HT1080 (cell line): ENCODE measurements at places on chromosomes 3 and 15.
A peak's percentile ranks its signal among the peaks of the same experiment; 100 is the strongest.

GRCh38 chr15:37031198-37031597 lies 69.2 kb downstream of the MEIS2 start:
- DNase-seq: peak; percentile 41

DNA sequence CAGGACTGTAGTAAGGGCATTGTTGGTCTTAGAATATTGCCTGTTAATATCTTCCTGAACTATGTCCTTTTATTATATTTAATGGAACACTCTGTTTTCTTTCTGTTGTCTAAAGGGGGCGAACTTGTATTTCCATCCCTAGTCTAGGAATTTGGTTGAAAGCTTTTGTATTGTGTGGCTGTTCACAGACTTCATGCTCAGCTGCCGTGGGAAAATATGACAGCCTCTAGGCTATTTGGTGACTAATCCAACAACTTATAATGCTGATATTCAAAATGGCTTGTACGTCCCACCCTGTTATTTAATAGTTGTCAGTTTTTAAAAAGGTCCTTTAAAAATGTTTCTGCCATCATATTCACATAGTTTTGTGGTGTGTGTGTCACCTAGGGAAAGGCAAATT lies 202.6 kb downstream of the KLHL25 start:
- peak; percentile 81 for DNase-seq

- DNase-seq: no peak
Measured at GRCh38 chr3:27485866-27486265, 1.7 kb upstream of the SLC4A7 start.

- no peak for DNase-seq
Measured at GRCh38 chr3:11578169-11578568, 65.5 kb downstream of the VGLL4 start.

DNA sequence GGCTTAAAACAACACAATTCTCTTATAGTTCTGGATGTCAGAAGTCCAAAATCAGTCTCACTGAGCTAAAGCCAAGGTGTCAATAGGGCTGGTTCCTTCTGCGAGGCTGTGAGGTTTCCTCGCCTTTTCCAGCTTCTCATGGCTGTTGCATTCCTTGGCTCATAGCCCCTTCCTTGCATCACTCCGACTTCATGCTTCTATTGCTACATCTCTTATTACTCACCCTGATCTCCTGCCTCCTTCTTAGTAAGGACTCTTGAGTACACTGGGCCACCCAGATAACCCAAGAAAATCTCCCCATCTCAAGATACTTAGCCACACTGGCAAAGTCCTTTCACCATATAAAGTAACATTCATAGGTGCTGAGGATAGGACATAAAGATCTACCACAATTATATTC lies 193.9 kb downstream of the ADAMTS17 start:
- peak; percentile 27 for DNase-seq

GRCh38 chr3:125072749-125073389 lies 17.1 kb upstream of the HEG1 start:
- DNase-seq: no peak

- no peak for DNase-seq
Measured at GRCh38 chr15:29969562-29970401, 113.0 kb upstream of the GOLGA8J start.

GRCh38 chr3:133965013-133965570 lies 64.6 kb downstream of the SLCO2A1 start:
- DNase-seq: peak; percentile 46

DNA sequence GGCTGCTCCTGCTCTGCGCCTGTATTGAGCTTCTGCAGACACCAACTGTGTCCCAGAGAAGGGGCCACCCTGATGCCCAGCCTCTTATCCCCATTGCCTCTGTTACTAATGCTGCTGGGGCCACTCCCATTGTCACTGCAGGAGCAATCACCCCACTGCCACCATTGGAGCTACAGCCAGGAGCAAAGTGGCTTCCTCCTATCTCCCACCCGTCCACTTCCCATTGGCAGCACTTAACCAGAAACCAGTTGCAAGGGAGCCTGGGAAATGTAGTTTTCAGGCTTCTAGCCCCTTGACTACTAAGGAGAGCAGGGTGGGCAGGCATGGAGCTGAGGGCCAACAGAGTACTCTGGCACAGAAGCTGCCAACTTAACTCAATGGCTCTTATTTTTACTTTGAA lies 55.9 kb upstream of the KLF13 start:
- no peak for DNase-seq

GRCh38 chr3:124812291-124813265 lies 74.6 kb downstream of the ITGB5 start:
- DNase-seq: peak; percentile 99

DNA sequence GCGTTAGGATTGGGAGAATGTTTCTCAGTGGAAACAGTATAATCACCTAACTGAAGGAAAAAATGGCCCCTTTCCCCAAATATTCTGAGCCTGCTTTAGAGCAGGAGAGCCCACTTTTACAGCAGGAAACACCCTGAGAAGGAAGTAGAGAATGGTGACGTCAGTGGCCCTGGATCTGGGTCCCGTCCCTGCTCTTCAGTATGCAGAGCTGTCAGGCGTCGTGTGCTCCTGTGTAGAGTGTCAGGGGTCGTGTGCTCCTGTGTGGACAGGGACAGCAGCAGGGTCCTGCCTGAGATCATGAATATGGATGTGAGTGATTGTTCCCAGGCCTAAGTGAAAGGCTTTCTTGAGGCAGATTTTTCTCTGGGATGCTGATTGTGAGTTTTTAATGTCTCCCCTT lies 45.2 kb downstream of the CGNL1 start:
- no peak for DNase-seq

- no peak for DNase-seq
Measured at GRCh38 chr3:25567388-25567787, 97.3 kb downstream of the TOP2B start.

DNA sequence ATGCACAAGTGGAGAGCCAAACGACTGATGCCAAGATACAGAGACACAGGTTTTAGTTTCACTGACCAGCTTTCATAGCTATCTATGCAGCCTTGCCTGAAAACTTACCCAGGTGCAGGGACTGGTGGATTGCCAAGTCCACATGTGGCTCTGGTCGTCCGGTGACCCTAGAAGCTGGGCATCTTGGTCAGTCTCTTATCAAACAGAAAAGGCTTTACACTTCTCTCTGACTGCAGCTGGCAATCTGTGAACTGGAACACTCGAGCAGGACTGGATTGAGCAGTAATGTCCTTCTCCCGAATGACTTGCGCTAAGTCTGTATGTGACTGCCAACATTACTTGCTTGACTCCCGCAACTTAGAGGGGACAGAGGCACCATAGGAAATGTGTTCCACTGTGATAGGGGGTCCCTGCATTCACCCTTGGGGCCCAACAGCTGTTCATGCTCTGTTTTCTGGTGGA lies 63.0 kb upstream of the SIAH2 start:
- no peak for DNase-seq

DNA sequence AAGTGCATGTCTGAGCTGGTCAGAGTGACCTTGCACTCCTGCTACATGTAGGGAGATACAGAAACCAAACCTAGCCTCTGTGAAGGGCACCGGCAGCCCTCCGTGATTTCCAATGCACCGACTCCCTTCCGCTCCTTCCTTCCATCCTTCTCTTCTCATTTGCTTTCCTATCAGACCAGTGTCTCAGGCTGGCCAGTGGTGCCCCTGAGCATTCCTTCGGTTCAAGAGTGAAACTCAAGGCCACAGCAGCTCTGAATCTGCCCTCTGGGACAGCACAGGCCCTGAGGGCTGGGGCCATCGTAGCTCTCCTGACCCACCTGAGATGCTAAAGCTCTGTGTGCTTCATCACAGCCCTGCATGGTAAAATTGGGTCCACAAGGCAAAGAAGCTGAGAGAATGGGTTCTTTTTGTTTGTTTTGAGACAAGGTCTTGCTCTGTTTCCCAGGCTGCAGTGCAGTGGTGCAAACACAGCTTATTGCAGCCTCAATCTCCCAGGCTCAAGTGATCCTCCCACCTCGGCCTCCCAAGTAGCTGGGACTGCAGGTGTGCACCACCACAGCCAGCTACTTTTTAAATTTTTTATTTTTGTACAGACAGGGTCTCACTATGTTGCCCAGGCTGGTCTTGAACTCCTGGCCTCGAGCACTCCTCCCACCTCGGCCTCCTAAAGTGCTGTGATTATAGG lies 2.3 kb upstream of the BMF start:
- DNase-seq: no peak

DNA sequence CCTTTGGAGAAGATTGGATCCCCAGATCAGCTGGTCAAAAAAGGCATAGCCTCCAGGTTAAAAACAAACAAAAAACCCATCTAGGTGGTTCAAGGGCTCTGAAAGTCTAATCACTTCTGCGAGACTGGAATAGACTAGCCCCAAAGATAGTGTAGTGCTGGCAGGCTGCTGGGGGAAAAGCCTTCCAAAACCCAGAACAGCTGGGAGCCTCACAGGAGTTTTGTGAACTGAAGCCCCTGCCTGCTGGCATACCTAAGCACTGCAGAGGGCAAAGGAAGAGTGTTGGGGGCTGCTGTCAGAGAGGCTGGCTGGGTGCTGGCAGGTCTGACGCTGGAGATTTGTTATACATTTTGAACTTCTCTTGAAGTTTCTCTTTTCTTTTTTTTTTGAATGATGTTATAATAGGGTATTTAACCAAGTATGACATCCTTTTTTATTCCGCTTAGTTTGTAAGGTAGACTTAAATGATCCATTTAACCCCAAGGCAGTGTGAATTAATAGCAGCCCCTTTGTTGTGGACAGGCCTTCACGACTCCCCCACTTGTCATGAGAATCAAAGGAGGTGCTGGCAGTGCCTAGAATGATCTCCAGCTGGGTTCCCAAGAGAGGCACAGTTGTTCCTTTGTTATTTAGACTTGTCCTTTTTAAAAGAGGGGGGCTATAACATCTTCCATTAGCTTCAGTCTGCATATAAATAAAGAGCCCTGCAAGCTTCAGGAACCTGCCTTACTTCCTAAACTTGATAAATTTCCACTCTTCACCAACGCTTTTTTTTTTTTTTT lies 53.9 kb downstream of the CRTC3 start:
- DNase-seq: no peak

- DNase-seq: no peak
Measured at GRCh38 chr3:49844464-49845183, 11.7 kb downstream of the TRAIP start.

- no peak for DNase-seq
Measured at GRCh38 chr15:32893421-32893820, 175.6 kb downstream of the GREM1 start.

DNA sequence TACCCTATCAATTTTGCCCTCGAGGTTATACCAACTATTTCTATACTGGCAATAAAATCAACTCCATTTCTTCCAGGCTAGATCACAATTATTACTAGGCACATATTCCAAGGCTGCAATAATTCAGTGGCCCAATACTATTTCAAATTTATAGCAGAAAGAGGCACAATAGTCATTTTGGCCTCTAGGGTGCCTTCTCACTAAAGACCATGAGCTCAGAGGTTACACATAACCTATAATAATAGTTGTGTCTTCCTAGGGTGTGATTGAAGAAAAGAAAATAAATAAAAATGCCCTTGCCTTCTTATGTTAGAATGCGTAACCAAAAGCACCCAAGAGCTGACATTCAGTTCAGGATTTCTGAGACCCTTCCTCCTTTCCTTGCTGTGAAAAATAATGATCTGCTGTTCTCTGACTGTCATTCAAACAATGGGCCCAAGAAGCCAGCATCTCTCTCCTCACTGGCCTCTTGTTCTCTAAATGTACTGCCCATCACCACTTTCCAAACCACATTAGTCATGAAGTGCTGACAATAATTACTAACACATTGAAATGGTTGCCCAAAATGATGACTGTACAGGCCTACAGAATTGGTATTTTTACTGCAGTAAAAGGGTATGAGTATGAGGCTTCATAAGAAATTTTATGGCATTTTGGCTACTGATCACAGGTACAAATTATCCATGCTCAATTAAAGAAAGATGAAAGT lies 244.8 kb downstream of the LRRN1 start:
- DNase-seq: peak; percentile 60

DNA sequence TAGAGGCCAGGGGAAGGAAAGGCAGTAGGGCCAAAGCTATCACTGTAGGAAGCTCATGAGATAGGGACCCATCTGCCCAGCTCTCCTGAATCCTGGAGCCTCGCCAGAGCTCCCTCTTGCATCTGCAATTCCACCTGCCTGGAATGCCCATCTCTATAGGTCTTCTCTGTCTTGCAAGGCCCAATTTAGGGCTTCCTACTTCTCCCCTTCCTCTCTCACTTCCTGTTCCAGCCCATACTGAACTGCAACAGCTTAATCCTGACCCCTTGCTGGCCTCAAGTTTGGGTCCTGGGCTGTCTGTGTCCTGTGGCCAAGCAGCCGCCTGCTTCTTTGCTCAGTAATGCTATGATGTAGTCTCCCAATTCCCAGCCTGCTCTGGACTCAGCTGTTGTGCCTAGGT lies 3.6 kb upstream of the PTPN23 start:
- no peak for DNase-seq

- DNase-seq: peak; percentile 97
Measured at GRCh38 chr3:196793246-196793645, 53.6 kb downstream of the PAK2 start.

DNA sequence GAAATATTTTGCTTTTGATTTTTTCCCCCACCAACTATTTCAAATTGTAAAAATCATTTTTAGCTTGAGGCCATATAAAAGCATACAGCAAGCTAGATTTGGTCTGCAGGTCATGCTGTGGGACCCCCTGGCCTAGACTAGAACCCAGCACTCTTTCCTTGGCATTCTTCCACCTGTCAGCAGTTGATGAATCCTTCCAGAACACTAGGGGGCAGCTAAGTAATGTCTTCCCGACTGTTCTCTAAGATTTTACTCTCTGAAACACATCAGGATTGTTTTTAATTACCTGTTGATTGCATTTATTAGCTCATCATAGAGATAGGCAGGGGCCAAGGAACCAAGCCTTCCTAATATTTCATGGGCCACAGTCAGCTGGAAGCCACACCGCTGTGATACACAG lies 174.5 kb downstream of the CACNA1D start:
- no peak for DNase-seq

DNA sequence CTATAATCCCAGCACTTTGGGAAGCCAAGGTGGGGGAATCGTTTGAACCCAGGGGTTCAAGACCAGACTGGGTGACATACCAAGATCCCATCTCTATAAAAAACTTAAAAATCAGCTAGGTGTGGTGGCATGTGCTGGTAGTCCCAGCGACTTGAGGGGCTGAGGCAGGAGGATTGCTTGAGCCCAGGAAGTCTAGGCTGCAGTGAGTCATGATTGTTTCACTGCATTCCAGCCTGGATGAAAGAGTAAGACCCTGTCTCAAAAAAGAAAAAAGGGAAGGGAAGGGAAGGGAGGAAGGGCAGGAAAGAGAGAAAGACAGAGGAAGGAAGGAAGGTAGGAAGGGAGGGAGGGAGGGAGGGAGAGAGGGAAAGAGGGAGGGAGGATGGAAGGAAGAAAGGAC lies 133.7 kb upstream of the LRRN1 start:
- peak; percentile 83 for DNase-seq

- no peak for DNase-seq
Measured at GRCh38 chr15:42727750-42728381, 9.1 kb downstream of the CDAN1 start.

- DNase-seq: peak; percentile 97
Measured at GRCh38 chr3:110568246-110568645, 503.4 kb upstream of the NECTIN3 start.

DNA sequence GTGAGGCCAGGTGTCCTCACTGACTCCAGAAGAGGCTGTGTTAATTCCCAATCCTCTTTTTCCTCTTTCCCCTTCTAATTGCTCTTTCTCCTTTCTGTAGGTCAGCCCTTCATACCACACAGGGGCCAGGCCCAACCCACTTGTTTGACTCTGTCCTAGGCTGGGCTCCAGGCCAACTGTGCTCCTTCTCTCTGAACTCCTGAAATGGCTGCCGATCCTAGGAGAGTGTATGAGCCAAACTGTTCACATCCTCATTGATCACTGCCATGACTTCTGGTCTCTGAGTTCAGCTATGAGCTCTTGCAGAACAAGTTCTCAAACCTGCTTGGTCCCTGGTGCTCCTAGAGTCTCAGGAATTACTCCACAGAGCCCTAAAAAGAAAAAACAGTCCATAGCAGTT lies 145.1 kb downstream of the VGLL4 start:
- DNase-seq: peak; percentile 80

- DNase-seq: no peak
Measured at GRCh38 chr3:191889756-191890155, 428.8 kb downstream of the PYDC2 start.
